ENCODE measurements at places on chromosomes 6 and 20. TPM values are rescaled to one million over a fixed set of nuclear protein-coding genes. Genes with fewer than 3 reads are reported as not detected.

The PRKN gene
- 8.5 TPM for total RNA-seq

The CTAGE9 gene
- total RNA-seq = not detected

The OPRM1 gene
- total RNA-seq = not detected

The SSTR4 gene
- total RNA-seq = not detected

The STK35 gene
- 33.6 TPM for total RNA-seq

The CAGE1 gene
- not detected for total RNA-seq

The TPX2 gene
- total RNA-seq = 10.9 TPM

The RAB44 gene
- 1.1 TPM for total RNA-seq

The LYRM2 gene
- 15.2 TPM for total RNA-seq

The FAM229B gene
- total RNA-seq = 1.4 TPM

The TFAP2A gene
- 135 TPM for total RNA-seq

The FAM83B gene
- total RNA-seq = 153 TPM

The CRIP3 gene
- total RNA-seq = 2.6 TPM

The GRM4 gene
- total RNA-seq = not detected

The FRMD1 gene
- total RNA-seq = 0.64 TPM

The ISM1 gene
- total RNA-seq = 21.8 TPM

The RAMACL gene
- total RNA-seq = 3.6 TPM

The FRK gene
- 1.6 TPM for total RNA-seq

The RIMS4 gene
- 0.62 TPM for total RNA-seq

The TCP11 gene
- total RNA-seq = not detected

The UBD gene
- not detected for total RNA-seq

The NOL4L gene
- 2.6 TPM for total RNA-seq

The POPDC3 gene
- total RNA-seq = not detected

The GSTA1 gene
- total RNA-seq = not detected

The EYA4 gene
- 3.4 TPM for total RNA-seq

The FAM209B gene
- 2.5 TPM for total RNA-seq

The C20orf204 gene
- 2.2 TPM for total RNA-seq
